CD4-positive, alpha-beta T cell treated with Interleukin-21 for 1 hour (primary cell): ENCODE measurements at places on chromosomes 4 and X.

GRCh38 chr4:140344621-140345020, 28.8 kb upstream of the SCOC start:
- DNase-seq = no peak

- no peak for DNase-seq
These were observed 37.3 kb upstream of the BBS12 start for GRCh38 chr4:122695226-122695625.

GRCh38 chr4:18954538-18954937, 933.0 kb upstream of the LCORL start:
- no peak for DNase-seq

DNA sequence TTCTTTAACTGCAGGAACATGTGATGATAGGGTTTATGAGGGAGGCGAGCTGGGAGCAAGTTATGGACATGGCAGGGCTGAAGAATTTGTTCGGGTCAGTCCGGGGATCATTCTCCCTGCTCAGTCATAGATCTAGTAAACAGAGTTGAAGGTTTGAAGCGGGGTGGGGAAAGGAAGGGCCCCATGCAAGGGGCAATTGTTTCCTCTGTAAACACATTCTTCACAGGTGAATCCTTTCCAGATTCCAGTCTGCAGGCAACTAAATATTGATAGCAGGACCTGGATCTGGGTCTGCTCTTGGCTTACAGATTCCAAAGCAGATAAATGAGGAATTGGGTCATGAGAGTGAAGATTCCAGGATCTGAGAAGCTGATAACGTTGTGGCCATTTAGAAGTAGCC, 44.3 kb upstream of the ARHGAP24 start:
- DNase-seq = no peak

DNA sequence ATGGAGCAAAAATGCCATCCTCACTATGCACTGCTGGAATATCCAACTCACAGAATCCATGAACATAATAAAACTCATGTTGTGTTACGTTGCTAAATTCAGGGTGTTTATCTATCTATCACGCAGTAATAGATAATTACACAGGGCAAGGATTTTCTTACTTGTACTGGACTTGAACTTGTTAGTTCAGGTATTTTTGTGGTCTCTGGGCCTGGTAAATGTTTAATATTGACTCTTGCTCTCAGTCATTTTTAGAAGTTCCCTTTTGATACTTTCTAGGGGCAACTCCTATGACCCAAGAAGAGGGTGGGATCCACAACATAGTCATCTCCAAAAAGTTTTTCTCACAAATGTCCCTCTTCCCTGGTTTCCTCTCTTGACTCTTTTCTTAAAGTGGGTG, 522.4 kb upstream of the IGFBP7 start:
- no peak for DNase-seq

DNA sequence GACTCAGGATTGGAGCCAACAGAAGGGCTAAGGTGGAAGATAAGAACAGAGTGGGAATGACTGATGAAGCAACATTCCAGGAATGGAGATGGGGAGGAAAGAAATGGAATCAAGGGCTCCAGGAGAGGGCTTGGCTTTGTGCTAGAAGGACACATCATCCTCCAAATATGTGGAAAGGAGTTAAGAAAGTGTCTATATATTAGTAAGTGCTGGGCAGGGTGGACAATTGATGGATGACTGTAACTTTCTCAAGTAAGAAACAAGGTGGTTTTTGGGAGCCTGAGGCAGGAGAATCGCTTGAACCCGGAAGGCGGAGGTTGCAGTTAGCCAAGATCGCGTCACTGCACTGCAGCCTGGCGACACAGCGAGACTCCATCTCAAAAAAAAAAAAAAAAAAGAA, 71.6 kb upstream of the NFKB1 start:
- DNase-seq = no peak
